CD4-positive, alpha-beta T cell treated with Interleukin-17A for 4 hours (primary cell): ENCODE measurements at places on chromosomes 6 and 20.

- no peak for DNase-seq
Observed at GRCh38 chr6:37280162-37280887, 22.4 kb upstream of the TMEM217 start.

- DNase-seq: no peak
Observed at GRCh38 chr6:6105472-6106036, 98.8 kb upstream of the NRN1 start.

DNA sequence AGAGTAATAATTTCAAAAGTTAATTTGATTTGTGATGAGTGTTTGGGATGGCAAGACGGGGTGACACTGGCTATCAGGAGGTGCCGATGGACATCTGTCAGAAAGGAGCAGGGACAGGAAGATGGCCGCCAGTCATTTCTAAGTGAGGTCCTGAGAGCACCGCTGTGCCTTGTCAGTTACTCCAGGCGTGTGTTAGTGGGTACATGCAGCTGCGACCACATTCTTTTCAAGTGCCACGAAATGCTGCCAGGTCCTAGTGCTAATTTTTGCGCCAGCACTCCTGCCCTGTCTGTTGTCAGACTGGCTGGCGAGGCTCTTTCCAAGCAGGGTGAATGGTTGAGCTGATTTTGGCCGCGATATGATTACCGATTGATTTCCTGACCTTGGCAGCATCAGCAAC, 64.6 kb upstream of the INSM1 start:
- no peak for DNase-seq

DNA sequence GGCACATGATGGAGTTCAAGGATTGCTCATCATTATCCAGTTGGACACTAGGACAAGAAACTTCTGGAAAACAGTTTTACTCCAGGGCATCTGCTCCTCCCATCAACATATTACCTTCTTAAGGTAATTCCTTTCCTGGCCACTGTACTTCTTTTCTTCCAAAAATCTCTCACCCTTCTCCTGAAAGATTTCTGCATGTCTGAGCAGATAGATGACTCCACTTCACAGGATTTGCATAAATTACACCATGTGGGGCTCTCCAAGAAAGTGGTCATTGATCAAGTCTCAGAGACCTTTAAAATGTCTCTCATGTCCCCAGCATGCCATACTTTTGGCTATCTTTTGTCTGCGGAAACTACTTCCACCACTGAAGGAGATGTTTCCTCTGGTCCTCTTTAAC, 103.2 kb upstream of the TNFAIP3 start:
- no peak for DNase-seq

- DNase-seq: no peak
Observed at GRCh38 chr20:63351811-63352591, 9.1 kb downstream of the CHRNA4 start.

- no peak for DNase-seq
Observed at GRCh38 chr6:121771937-121772720, 336.7 kb downstream of the GJA1 start.

DNA sequence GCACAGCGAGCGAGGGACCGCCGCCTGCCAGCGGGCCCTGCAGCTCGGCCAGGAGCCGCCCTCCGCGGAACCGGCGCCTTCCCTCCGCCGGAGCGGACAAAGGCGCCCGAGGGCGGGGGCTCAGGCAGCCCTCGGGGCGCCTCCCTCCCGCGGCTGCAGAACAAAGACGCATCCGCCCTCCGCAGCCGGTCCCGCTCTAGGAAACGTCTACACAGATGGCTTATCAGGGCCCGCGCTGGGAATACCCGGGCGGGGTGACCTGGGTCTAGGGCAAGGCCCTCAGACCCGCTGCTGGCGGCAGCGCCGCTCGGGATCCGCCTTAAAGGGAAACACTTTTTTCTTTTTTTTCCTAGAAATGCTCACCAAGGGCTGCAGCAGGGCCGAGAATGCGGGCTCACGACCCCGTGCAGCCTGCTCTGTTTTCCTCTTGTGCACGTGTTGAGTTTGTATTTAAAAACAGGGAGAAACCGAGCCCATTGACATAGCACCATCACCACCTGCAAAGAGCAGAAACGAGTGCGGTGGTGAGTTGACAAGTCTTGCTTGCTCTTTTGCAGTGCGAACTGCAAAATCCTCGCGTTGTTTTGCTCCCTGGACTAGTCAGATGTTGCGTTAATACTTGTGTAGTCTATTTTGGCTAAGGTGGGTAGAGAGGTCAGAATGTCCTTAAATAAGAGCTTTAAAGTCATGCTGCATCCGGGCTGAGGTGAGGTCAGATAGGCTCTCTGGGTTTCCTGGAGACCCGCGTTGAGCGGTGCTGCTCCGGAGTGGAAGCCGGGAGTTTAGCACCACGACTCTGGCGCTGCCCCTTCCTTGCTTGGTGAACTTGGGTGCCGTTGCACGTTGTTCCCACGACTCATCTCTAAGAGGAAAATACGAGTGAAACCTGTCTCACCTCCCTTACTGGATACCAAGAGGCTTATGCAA, 1.1 kb upstream of the RPS6KA2 start:
- DNase-seq: peak; percentile 72

- DNase-seq: no peak
Observed at GRCh38 chr6:160424256-160424655, 76.1 kb downstream of the SLC22A3 start.

DNA sequence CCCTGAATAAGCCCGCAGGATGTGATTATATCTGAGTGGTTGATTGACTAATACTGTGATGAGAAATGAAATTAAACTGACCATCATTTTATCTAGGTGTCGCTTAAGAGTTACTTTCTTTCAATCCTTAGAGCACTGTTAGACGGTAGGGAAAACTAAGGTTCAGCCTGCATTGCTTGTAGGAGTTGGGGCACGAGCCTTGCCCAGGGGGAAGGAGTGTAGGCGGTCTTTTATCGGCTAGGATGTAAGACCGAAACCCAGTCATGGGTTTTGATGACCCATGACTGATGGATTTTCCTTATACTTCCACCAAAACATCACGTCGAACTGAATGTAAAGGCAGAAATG, 392 bp upstream of the TASP1 start:
- DNase-seq: no peak

DNA sequence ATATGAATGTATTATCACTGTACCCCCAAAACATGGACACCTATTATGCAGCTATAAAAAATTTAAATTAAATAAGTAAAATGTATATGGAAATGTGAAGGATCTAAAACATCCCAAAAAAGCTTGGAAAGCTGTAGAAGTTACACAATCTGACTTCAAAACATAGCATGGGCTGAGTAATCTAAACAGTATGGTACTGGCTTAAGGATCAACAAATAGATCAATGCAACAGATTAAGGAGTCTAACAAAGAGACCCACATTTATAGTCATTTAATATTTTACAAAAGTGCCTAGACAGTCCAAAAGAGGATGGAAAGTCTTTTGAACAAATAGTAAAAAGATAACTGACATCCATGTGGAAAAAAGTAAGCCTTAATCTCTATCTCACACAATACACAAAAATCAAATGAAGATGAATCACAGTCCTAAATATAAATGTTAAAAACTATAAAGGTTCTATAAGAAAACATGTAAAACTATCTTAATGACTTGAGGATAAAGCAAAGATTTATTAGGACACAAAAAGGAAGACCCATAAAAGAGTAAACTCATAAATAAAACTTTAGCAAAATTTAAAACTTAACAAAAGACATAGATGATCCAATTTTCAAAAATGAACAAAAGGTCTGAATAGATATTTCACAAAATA, 46.8 kb downstream of the RANBP9 start:
- no peak for DNase-seq

DNA sequence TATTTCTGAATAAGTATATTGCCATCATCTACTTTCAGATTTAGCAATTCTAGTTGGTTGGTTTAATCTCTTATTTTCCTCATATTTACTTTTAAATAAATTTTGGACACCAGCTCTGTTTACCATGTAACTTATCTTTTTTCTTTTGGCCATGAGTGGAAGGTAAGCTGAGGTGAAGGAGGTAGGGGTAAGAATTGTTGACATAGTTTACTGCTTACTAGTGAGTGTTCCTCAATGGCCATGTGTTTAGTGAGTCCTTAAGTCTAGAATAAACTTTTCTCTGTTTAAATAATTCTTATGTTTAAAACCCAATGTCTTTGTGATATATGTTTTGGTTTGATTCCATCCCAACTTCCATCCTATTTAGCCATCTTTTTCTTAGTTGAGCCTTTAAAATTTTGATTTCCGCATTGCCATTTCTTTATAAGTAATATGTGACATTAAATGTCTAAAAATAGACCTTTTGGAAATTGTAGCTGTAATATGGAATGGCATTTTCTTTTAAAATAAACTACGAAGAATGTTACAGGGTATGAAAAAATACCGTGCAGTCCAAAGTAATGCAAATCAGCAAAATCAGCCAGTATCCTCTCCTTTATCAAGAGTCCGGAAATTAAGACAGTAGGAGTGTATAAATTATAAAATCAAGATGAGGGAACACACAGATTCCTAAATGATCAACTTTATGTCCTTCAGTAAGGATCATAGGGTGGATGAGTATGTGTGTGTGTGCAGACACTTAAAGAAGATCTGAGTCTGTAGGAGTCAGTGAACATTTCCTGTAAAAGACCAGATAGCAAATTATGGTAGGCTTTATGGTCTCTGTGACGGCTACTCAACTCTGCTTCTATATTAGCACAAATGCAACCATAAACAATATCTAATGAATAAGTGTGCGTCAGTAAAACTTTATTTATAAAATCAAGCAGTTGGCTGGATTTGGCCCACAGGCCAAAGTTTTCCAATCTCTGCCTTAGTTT, 10.3 kb downstream of the STXBP5 start:
- DNase-seq: no peak

- DNase-seq: no peak
Observed at GRCh38 chr20:9140162-9140760, 71.4 kb downstream of the PLCB4 start.

GRCh38 chr6:40755749-40756452, 168.7 kb upstream of the LRFN2 start:
- DNase-seq: no peak

DNA sequence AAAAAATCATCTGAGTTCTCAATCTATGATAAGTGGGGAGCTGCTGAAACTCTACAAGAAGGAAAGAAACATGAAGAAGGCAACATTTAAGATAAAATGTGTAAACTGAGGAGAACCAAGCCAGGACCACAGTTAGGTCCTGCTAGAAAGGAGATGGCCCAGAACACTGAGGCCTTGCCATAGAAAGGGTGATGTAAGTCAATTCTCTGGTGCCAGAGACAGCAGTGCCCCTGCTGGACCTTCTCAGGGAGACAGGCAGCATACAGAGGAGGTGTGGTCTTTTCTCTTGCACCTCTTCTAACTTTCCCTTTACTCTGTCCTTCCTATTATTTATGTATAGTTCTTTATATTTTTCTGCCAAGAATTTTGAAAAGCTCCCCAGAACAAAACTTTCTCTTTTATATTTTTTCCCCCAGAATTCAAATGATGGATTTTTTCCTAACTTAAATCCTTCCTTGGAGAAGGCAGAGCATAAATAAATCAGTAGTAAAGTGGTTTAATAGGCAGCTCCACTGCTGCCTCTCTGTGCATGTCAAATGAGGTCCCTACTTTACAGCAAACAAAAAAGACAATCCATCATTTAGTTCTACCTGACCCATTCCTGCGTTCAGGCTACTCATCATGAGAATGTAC, 9.0 kb downstream of the UQCC2 start:
- DNase-seq: peak; percentile 33

GRCh38 chr6:168302534-168302933, 17.0 kb downstream of the DACT2 start:
- DNase-seq: no peak

DNA sequence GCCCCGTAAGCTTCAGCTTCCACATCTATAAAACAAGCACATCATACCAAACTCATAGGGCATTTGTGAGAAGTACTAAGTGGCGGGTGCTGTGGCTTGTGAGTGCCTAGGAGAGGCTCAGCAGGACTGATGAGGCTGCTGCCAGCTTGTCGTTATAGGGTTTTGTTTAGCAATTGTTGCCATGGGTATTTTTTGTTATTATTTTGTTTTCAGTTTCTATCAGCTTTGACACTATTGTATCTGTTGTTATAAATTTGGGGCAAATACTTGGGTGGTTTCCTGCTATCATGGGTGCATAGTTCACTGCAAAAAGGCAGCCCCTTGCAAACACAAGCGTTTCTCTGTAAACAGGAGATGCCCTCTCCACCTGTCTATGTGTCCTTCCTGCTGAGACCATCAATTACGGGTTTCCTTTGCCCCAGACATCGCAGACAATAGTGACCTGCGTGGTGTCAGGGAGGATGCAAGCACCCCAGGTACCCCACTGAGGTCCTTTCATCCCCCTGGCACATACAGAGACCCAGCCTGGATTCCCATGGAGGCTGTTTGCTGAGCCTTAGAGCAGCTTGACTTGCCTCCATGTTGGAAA, 3.1 kb upstream of the CCDC167 start:
- DNase-seq: peak; percentile 65
